GM23338 (cell line): ENCODE measurements at places on chromosomes 2 and 18. TPM values are rescaled to one million over a fixed set of nuclear protein-coding genes. Genes with fewer than 3 reads are reported as not detected.

GRCh38 chr2:99414566-99414965 lies 75.3 kb downstream of the REV1 start:
- no peak for DNase-seq
- no peaks in the 10 kb centered on the region for H3K4me1 ChIP-seq
- H3K36me3 ChIP-seq, result peaks cover 31% of the 10 kb centered on the region
- H3K27me3 ChIP-seq, result no peaks in the 10 kb centered on the region
- H3K4me3 ChIP-seq, result no peak overlapping the region

DNA sequence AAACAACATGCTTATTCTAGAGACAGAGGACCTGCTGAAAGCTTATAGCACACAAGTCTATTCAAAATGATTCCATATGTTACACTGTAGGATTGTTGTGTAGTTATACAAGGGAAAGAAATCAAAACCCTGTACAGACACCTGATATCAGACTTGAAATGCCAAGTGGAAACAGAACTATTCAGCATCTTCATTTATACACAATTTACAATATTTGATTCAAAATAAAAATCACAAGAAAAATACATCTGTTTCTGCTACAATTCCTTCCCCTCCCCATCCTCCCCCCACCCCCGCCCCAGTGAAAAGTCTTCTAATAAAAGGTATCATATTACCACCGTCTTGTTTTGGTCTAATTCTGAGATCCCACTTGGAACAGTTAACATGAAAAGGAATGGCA lies 37.5 kb upstream of the NFU1 start:
- no peak overlapping the region for H3K4me3 ChIP-seq
- no peaks in the 10 kb centered on the region for H3K4me1 ChIP-seq
- no peaks in the 10 kb centered on the region for H3K36me3 ChIP-seq
- no peak overlapping the region for H3K27ac ChIP-seq

DNA sequence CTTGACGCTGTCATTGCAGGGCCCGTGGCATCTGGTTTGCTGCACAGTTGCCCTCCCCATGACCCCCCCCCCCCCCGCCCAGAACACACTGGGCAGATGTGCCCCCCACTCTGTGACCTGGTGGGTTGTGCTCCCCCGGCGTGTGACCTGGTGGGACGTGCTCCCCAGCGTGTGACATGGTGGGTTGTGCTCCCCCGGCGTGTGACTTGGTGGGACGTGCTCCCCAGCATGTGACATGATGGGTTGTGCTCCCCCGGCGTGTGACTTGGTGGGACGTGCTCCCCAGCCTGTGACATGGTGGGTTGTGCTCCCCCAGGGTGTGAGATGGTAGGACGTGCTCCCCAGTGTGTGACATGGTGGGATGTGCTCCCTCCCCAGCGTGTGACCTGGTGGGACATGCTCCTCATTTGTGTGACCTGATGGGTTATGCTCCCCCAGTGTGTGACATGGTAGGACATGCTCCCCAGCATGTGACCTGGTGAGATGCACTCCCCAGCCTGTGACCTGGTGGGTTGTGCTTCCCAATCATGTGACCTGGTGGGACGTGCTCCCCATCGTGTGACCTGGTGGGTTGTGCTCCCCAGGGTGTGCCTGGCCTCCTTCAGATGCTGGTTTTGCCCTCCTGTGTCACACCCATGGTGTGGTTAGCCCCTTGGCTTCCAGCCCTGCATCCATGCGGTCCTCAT lies 213.7 kb downstream of the AGAP1 start:
- no peak overlapping the region for H3K4me3 ChIP-seq
- DNase-seq, result no peak
- H3K27me3 ChIP-seq, result no peaks in the 10 kb centered on the region
- peaks cover 13% of the 10 kb centered on the region for H3K4me1 ChIP-seq
- H3K27ac ChIP-seq, result no peak overlapping the region
- no peaks in the 10 kb centered on the region; the same call in 1 of the 2 replicates for H3K36me3 ChIP-seq

DNA sequence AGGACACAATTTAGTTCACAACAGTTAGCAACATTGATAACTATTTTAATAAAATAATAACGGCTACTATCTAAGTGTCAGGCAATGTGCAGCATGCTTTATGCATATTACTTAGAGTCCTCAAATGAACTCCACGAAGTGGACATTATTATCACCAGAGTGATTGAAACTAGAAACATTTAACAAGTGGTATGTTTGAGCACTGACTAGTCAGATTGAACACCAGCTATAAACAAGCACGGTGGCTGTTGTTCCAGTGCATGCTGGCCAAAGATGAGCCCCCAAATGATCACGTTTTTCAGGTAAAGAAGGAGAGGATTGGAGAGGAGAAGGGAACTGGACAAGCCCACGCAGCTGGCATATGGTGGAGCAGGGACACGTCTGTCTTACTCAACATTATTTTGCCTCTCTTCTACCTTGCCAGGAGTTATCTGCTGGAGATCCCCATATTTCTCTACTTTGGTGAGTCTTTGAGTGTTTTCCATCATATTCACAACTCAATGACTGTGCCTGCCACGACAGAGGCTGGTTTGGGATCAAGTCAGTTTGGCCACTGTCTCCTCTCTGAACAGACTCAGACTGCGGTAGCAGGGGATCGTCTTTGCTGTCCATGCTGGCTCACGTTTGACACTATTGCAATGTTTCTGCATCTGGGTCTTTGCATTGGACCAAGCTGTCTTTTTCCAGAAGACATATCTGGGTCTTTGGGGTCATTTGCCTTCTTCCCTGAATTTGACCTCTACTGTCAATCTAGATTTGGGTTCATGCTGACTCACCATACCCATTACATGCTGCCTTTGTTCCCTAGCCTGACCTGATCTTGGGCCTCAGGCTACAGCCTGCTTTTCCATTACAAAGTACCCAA lies 66.0 kb upstream of the ACSL3 start:
- H3K36me3 ChIP-seq, result no peaks in the 10 kb centered on the region
- H3K4me1 ChIP-seq, result peaks cover 12% of the 10 kb centered on the region
- no peak overlapping the region for H3K27ac ChIP-seq
- no peaks in the 10 kb centered on the region for H3K27me3 ChIP-seq

GRCh38 chr2:189657867-189658266 lies 3.4 kb upstream of the ASNSD1 start:
- DNase-seq, result no peak
- H3K4me3 ChIP-seq, result no peak overlapping the region
- H3K36me3 ChIP-seq, result no peaks in the 10 kb centered on the region
- no peaks in the 10 kb centered on the region for H3K27me3 ChIP-seq
- peaks cover 7% of the 10 kb centered on the region for H3K4me1 ChIP-seq
- H3K27ac ChIP-seq, result no peak overlapping the region

- no peak overlapping the region for H3K4me3 ChIP-seq
- DNase-seq, result no peak
- no peak overlapping the region for H3K27ac ChIP-seq
- no peaks in the 10 kb centered on the region for H3K27me3 ChIP-seq
- no peaks in the 10 kb centered on the region for H3K36me3 ChIP-seq
- H3K4me1 ChIP-seq, result no peaks in the 10 kb centered on the region
These were observed 521.7 kb upstream of the SPHKAP start for GRCh38 chr2:228703152-228703551.

- H3K27me3 ChIP-seq, result no peaks in the 10 kb centered on the region
- DNase-seq, result no peak
- no peak overlapping the region; the same call in 1 of the 2 replicates for H3K27ac ChIP-seq
- no peaks in the 10 kb centered on the region; the same call in 1 of the 2 replicates for H3K4me1 ChIP-seq
These were observed 133.5 kb upstream of the IL1R2 start for GRCh38 chr2:101858246-101858645.

DNA sequence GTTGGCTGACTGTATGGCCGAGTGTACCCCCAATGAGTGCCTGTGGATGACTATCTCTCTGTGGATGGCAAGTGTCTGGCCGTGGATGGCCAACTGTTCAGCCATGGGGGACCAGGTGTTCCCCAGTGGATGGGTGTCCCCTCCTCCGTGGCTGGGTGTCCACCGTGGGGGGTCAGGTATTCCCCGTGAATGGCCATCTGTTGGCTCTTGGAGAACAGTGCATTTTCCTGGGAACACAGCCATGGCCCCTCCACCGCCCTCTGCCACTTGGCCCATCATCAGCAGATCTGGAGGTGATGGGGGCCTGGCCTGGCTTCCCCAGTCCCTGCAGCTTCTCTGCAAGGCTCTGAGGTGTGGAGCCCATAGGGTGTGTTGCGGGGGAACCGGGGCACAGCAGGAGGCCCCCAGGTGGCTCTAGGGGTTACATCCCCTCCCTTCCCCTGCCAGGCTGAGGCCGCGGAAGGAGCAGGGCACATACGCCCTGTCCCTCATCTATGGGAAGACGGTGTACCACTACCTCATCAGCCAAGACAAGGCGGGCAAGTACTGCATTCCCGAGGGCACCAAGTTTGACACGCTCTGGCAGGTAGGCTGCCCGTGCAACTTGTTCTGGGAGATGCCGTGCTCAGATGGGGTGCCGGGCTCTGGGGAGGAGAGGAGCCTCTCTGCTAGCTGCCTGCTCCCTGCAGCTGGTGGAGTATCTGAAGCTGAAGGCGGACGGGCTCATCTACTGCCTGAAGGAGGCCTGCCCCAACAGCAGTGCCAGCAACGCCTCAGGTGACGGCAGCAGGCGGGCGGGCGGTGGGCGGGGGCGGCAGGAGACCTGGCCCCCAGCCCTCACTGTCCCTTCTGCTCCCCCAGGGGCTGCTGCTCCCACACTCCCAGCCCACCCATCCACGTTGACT lies 19.3 kb downstream of the ZAP70 start:
- H3K4me3 ChIP-seq, result no peak overlapping the region
- no peaks in the 10 kb centered on the region for H3K27me3 ChIP-seq
- H3K27ac ChIP-seq, result no peak overlapping the region
- no peaks in the 10 kb centered on the region for H3K4me1 ChIP-seq
- no peaks in the 10 kb centered on the region for H3K36me3 ChIP-seq

Gene GPR55
- not detected in 2 replicates for polyA plus RNA-seq

Gene TLX2
- polyA plus RNA-seq, result 0.16 TPM in 1 of 2 replicates, not detected in the other

Gene RFX8
- polyA plus RNA-seq, result 0.49 and 0.65 TPM in 2 replicates
